ENCODE measurements at places on chromosomes 1 and 21. TPM values are rescaled to one million over a fixed set of nuclear protein-coding genes. Genes with fewer than 3 reads are reported as not detected.

GRCh38 chr1:201816309-201816854 lies 12.6 kb upstream of the IPO9 start:
- no peak for DNase-seq

DNA sequence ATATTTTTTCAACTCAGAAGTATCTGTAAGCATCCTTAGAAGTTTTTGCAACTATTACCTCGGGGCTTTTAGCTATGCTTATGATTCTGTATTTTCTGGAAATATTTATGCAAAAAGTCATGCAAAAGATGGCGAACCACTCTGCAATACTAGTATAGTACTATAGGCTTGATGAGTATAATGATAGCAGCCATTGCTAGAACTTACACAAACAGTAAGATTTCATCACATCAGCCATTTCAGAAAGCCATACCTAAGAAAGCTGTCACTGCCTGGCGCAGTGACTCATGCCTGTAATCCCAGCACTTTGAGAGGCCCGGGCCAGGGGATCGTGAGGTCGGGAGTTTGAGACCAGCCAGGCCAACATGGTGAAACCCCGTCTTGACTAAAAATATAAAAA lies 227.1 kb downstream of the LRRC7 start:
- no peak for DNase-seq

GRCh38 chr1:38991638-38992411 lies 749 bp downstream of the AKIRIN1 start:
- DNase-seq: no peak

GRCh38 chr1:41535716-41536115 lies 51.2 kb upstream of the EDN2 start:
- no peak for DNase-seq

Gene PADI1
- not detected for total RNA-seq

Gene GCSAML
- total RNA-seq: not detected

Gene GPX7
- total RNA-seq: 23.5 TPM

Gene COL16A1
- not detected for total RNA-seq

Gene CCDC181
- not detected for total RNA-seq

Gene MX2
- total RNA-seq: 167 TPM

Gene SPAG17
- not detected for total RNA-seq

Data from activated CD4-positive, alpha-beta memory T cell treated with anti-CD3 and anti-CD28 coated beads, Interleukin-2, amount 10 ng/mL, durations not matched to agents 7 days and 5 days (primary cell).